ENCODE measurements at places on chromosomes 1 and 21.

- peak; percentile 65 for DNase-seq
These were observed 74.6 kb downstream of the DMRTA2 start for GRCh38 chr1:50348449-50349241.

DNA sequence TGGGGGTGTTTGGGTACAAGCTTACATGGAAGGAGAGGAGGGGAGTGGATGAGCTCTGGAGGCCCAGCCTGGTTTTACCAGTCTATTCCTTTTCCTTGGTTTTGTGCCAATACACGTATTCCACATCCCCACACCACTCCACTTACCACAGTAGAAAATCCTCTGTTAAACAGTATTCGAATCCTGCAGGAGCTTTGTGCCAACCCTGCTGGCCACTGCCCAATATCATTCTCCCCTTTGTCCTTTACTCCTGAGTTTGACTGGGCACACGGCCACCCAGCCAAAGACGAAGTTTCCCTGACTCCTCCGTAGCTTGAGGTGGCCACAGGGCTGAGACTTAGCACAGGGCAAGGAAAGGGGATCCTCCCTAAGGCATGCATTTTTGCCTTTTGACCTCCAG lies 61.6 kb downstream of the TMCO4 start:
- no peak for DNase-seq

GRCh38 chr21:42144679-42145568 lies 73.8 kb downstream of the UMODL1 start:
- DNase-seq, result no peak

DNA sequence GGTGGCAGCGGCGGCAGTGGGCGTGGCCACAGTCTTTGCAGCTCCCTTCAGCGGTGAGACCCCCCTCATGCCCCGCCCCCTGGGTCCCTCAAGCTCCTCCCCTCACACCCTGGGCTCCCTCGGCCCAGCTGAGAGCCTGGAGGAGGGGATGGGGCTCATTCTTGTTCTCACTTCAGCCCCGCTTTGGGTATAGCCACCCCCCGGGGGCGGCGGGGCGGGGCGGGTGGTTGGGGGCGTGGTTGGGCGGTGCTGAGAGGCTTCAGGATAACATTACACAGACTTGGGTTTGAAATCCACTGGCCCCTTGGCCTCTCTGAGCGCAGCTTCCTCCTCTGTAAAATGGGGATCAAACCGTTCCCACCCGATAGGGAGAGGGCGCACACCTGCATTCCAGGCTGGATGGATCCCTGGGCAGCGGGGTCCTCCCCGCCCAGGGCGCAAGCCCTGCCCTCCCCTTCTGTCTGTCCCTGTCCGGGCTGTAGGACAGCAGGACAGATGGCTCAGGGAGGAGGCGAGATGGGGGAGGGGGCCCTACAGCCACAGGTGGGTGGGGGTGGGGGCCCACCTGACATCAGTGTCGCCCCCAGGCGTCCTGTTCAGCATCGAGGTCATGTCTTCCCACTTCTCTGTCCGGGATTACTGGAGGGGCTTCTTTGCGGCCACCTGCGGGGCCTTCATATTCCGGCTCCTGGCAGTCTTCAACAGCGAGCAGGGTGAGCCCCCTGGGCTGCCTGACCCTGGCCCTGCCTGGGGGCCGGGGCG lies 5.1 kb downstream of the CLCNKA start:
- peak; percentile 16 for DNase-seq

DNA sequence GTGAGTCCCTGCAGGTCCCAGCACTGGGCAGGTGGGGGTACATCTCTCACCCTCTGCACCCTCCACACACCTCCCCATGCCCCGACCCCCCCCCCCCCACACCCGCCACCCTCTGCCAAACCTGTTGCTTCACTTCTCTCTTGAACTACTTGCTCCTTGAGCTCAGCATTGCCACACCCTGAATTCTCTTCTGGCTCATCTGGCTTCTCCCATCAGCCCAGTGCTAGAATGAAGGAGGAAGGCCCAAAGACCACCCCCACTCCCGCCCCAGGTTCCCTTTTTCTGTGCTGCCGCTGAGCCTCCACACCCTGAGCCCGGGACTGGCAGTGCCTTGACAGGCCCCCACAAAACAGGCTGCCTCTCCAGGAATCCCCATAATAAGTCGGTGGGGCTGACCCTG lies 6.4 kb upstream of the TNNI1 start:
- DNase-seq, result no peak

GRCh38 chr1:21012937-21013336 lies 163.8 kb downstream of the EIF4G3 start:
- no peak for DNase-seq

GRCh38 chr1:198657550-198658064 lies 18.8 kb downstream of the PTPRC start:
- peak; percentile 27 for DNase-seq

DNA sequence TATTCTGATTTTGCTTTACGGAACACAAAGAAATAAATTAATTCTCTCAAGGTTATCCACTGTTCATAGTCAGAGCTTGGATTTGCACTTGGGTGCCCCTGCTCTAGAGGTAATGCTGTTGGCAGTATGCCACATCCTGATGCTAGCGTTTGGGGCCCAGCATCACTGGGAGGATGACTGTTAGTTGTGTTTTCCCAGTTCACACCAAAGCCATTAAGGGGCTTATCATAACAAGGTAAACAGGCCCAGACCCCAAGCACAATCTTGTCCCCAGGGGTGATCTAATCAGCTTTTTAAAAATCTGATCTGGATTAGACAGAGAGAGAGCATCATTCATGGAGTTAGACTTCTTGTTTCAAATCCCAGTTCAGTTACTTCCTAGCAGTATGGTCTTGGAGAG lies 60.2 kb upstream of the PBX1 start:
- DNase-seq, result no peak

- DNase-seq, result no peak
These were observed 13.5 kb downstream of the ATP1A2 start for GRCh38 chr1:160129046-160129445.

DNA sequence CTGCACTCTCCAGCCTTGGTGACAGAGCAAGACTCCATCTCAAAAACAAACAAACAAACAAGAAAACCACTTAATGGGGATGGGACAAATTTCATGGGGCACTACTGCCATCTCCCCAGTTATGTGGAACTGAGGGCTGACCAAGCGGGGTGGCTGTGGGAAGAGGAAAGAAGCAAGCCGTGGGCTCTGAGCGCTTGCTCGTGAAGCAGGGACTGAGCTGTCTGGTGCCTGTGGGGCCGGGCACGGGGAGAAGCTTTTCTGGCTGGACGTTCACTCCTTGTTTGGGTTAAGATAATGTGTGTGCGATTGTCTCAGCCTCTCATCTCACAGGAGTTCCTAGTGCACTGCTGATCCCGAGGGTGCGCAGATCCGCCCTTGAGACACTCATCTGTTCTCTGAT lies 22.0 kb upstream of the KIF26B start:
- no peak for DNase-seq

DNA sequence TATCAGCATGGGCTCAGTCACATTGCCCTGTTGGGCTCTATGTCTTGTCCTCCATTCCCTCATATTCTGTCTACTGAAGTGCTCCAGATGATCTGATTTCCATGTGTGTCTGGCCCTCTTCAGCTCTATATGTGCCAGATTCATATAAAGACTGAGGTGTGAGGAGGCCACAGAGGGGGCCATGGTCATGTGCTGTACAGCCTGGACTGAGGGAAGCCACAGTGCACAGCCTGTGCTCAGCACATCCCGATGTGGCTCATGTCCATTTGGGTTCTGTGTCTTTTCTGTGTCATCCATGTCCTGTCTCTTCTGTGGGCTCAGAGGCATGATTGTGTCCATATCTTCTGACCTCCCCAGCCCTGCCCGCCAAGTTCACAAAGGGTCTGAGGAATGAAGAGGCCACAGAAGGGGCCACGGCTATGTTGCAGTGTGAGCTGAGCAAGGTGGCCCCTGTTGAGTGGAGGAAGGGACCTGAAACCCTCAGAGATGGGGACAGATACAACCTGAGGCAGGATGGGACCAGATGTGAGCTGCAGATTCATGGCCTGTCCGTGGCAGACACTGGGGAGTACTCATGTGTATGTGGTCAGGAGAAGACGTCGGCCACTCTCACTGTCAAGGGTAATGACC lies 97.0 kb downstream of the OBSCN start:
- no peak for DNase-seq

DNA sequence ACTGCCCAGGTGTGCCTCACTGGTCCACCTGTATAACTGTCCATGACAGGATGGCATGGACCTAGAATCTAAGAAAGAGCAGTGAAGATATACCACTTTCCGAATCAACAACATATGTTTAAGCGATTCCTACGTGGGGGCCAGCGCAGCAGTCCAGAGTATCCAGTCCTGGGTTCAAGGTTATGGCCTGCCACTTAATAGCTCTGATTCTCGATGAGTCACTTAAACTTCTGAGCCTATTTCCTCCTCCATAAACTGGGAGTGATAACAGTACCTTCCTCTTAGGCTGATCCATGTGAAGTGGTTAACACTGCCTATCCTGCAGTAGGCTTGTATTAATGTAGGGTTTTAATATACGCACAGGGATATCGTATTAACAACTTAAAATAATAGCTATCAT lies 2.8 kb downstream of the STPG1 start:
- DNase-seq, result no peak

DNA sequence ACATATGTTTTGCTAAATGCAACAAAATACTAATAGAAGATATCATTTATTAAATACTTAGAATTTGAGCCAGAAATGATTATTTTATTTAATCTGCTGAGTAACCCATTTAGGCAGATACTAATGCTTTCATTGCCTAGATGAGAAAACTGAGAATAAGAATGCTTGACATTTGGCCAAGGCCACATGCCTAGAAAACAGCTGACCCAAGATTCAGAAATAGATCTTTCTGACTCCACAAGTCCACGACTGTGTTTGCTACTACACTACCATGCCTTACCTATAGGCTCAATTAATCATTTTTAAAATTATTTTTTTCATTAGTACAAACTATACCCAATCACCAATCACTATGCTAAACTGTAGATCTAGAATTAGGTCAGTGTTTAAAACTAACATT lies 129.7 kb downstream of the ATP1B1 start:
- no peak for DNase-seq

- no peak for DNase-seq
These were observed 123.0 kb upstream of the PTBP2 start for GRCh38 chr1:96598416-96599168.

- DNase-seq, result no peak
These were observed 13.8 kb upstream of the UBXN10 start for GRCh38 chr1:20172033-20172590.

- no peak for DNase-seq
These were observed 17.4 kb downstream of the WDR4 start for GRCh38 chr21:42861848-42862400.

DNA sequence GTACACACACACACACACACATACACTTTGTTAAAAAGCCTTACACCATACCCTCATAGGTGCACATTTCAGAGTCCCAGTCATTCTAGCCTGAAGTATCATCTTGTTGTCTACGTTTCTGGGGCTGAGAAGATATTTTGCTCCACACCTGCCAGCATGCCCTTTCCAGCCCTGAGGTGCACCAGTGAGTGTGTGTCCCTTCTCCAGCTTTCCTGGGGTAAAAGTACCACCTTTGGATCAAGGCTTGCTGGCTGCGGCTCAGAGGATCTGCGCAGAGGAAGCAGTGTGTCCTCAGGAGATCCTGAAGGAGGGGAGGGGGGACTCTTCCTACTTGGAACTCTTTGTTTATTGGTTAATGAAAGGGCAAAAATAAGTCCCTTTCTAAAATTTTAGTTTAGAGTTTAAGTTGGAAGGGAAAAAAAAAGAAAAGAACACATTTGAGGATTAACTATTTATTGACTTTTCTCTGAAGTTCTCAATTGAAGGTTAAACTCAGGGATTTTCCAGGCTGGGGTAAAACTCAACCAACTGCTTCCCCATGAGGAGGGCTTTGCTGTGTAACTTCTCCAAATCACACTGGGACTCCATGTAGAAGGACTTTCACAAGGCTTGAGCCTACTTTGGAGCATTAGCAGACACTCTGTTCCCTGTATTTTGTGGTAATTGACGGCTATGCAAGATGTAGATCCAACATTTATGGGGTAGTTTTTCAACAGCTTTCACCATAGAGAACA lies 200.3 kb upstream of the SGIP1 start:
- no peak for DNase-seq

- DNase-seq, result peak; percentile 77
These were observed 6.9 kb upstream of the S100A2 start for GRCh38 chr1:153572569-153573015.

DNA sequence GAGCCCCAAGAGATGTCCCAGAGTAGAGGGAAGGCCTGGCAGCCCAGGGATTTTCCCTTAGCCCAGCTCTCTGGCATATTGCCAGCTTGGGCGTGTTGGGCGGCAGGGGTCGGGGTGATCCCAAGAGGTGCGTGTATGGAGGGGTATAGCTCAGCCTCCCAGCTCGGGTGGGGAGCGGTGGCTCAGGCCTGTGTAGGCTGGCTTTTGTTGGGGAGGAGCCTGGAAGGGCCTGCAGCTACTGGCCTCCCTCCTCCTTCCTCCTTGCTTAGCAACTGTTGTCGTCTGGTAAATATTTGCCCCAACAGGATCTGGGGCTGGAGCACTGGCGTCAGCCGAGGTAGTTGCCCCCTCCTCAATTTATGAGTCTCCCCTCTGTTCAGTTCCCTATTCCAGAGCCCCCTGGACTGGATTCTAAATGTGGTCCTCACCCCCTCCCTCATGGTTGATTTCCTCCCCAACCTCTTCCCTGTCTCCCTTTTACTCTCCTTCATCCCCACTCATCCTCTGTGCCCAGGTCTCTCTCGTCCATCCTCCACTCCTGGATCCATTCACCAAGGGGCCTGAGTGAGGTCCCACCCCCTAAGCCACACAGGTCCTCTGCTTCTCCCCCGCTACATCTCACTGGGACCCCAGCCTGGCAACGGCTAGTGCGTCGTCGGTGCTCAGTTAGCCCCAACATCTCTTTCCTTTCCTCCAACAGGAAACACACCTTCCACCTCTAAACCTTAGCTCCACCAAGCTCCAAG lies 10.3 kb upstream of the LMNA start:
- no peak for DNase-seq

DNA sequence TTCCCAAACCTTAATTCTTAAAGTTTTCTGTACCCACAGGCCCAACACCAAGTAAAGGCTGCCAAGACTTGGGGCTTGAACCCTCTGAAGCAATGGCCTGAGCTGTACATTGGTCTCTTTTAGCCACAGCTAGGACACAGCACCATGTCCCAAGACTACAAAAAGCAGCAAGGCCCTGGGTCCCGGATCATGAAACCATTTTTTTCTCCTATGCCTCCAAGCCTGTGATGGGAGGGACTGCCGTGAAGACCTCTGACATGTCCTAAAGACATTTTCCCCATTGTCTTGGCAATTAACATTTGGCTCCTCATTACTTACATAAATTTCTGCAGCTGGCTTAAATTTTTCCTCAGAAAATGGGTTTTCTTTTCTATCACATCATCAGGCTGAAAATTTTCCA lies 30.9 kb downstream of the ZNF670 start:
- DNase-seq, result no peak

DNA sequence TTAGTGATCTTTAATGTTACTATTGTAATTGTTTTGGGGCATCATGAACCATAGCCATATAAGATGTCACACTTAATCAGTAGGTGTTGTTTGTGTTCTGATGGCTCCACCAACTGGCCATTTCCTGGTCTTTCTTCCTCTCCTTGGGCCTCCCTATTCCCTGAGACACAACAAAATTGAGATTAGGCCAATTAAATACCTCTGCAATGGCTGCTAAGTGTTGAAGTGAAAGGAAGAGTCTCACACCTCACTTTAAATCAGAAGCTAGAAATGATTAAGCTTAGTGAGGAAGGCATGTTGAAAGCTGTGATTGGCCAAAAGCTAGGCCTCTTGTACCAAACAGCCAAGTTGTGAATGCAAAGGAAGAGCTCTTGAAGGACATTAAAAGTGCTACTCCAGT lies 30.7 kb downstream of the PPP2R5A start:
- peak; percentile 22 for DNase-seq
